ENCODE measurements at places on chromosomes 3 and 15.

GRCh38 chr15:90124507-90124906 is 22.2 kb upstream of the IDH2 start:
- DNase-seq = no peak

DNA sequence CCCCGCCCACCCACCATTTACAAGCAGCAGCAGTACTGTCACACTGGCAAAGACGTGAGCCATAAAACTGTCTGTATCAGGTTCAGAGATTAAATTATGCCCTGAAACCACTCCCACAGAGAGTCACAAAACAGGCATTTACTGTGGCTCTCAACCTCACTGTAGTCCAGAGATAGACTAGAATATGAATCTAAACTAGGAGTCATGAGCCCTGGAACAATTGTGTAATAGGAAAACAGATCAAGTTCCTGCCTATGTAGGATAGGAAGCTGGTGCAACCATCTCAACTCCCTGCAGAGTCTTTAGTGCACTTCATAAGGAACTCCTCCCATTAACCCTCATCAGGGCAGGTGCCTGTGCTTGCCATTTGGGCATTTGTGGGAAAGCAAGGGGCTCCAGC is 61.7 kb downstream of the FAM227B start:
- DNase-seq = no peak

- DNase-seq = no peak
Measured at GRCh38 chr3:127748754-127749327, 73.5 kb downstream of the MGLL start.

DNA sequence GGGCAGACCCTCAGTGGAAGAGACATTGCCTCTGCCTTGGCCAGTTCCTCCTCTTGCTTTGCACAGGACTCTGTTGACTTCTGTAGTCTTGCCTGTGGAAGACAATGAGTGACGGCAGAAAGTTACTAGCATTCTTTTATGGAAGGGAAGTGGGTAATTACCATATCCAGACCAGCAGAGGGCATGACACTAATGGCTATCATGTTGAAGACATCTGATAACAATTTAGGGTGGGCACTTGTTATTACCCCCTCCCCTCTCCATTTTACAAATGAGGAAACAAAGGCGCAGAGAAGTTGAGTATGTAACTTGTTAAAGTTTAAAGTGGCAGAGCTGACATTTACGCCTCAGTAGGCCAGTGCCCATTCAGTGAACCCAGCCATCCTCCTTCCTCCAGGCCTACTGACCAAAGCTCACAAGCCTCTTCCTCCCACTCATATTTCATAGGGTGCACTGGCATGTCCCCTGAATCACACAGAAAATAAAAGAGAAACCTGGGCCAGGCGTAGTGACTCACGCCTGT is 48.2 kb upstream of the FMN1 start:
- DNase-seq = no peak

- DNase-seq = peak; percentile 34
Measured at GRCh38 chr15:47718497-47719437, 1.5 kb downstream of the SEMA6D start.

GRCh38 chr3:51966486-51966885 is 768 bp downstream of the PCBP4 start:
- no peak for DNase-seq

- DNase-seq = peak; percentile 5
Measured at GRCh38 chr3:112136959-112137693, 4.1 kb upstream of the GCSAM start.
